Mammary epithelial cell (primary cell): ENCODE measurements at places on chromosomes 4 and X. TPM values are rescaled to one million over a fixed set of nuclear protein-coding genes. Genes with fewer than 3 reads are reported as not detected.

The CHRDL1 gene
- 0.07 TPM for polyA plus RNA-seq

The RADX gene
- polyA plus RNA-seq = 2.8 TPM

The MAGEA8 gene
- not detected for polyA plus RNA-seq

The RRH gene
- polyA plus RNA-seq = 0.07 TPM

The PDGFRA gene
- polyA plus RNA-seq = 0.20 TPM

The HPF1 gene
- polyA plus RNA-seq = 14.9 TPM
